ENCODE measurements at places on chromosomes 2 and 18. TPM values are rescaled to one million over a fixed set of nuclear protein-coding genes. Genes with fewer than 3 reads are reported as not detected.
A peak's percentile ranks its signal among the peaks of the same experiment; 100 is the strongest.

- H3K36me3 ChIP-seq, result no peaks in the 10 kb centered on the region
- no peak overlapping the region for H3K27ac ChIP-seq
- H3K27me3 ChIP-seq, result no peaks in the 10 kb centered on the region
- no peak overlapping the region for H3K4me3 ChIP-seq
- DNase-seq, result no peak
These were observed 104.9 kb upstream of the LYPD6 start for GRCh38 chr2:149225446-149225845.

- H3K27me3 ChIP-seq, result no peaks in the 10 kb centered on the region
- DNase-seq, result no peak
- H3K4me1 ChIP-seq, result no peaks in the 10 kb centered on the region
- H3K4me3 ChIP-seq, result no peak overlapping the region
These were observed 121.4 kb downstream of the ASXL3 start for GRCh38 chr18:33699372-33699771.

DNA sequence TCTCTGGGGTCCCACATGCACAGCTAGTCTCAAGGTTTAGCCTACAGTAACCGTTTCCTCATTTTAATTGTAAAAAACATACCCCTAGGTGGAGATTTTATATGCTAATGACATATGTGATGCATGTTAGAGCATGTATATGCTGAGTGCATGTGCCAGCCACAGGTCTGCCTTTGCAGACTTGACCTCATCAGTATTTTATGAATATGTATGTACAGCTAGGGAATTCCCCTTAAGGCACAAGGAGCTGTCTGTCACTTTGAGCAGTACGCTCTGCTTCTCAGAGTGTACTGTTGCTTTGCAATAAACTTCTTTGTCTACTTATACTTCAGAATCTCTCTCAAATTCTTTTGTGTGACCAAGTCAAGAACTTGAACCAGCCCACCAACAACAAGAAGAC, 131.2 kb upstream of the ERBB4 start:
- H3K36me3 ChIP-seq, result no peaks in the 10 kb centered on the region
- H3K4me3 ChIP-seq, result no peak overlapping the region
- H3K4me1 ChIP-seq, result no peaks in the 10 kb centered on the region
- DNase-seq, result no peak
- no peak overlapping the region for H3K27ac ChIP-seq

DNA sequence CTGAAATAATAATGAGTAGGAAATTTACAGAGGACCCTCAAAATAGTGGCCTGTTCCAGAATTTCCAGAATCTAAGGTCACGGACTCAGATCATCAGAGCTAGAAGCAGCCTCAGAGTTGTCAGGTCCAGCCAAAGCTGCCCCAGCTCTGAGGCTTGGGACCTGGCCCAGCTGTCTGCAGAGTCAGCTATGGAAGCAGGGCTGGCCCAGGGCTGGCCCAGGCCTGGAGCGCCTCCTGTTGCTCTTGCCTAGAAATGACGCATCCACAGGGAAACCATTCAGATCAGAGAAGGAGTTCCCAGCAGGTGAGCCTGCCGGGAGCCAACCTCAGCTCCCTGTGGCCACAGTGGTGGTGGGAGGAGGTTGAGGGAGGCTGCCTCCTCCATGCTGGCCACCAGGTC, 106.7 kb upstream of the ARL4C start:
- DNase-seq, result no peak
- H3K27ac ChIP-seq, result no peak overlapping the region
- H3K27me3 ChIP-seq, result no peaks in the 10 kb centered on the region
- no peaks in the 10 kb centered on the region for H3K4me1 ChIP-seq
- no peak overlapping the region for H3K4me3 ChIP-seq

DNA sequence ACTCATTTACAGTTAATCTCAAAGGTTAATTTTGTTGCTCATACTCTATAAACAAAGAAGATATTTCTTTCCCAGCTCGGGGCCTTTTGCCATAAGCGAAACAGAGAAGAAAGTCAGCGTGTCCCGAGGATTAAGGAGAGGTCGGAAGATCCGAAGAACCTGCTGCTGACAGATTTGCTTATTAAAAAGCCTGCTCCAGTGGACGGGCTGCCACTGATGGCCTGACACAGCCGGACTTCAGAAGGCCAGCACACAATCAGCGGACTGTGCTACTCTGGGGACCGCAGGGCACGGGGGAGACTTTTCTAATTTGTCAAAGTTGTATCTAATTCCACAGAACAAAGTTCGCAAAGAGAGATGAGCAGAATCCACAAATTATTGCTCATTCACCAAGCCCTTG, 315.4 kb downstream of the ETAA1 start:
- H3K36me3 ChIP-seq, result no peaks in the 10 kb centered on the region
- H3K4me1 ChIP-seq, result peaks cover 34% of the 10 kb centered on the region
- no peak overlapping the region for H3K4me3 ChIP-seq
- no peak for DNase-seq
- no peaks in the 10 kb centered on the region for H3K27me3 ChIP-seq
- H3K27ac ChIP-seq, result no peak overlapping the region

- no peaks in the 10 kb centered on the region for H3K27me3 ChIP-seq
- no peak overlapping the region for H3K4me3 ChIP-seq
- no peak for DNase-seq
- no peak overlapping the region for H3K27ac ChIP-seq
- no peaks in the 10 kb centered on the region for H3K4me1 ChIP-seq
These were observed 80.6 kb downstream of the TRABD2A start for GRCh38 chr2:84800194-84800805.

DNA sequence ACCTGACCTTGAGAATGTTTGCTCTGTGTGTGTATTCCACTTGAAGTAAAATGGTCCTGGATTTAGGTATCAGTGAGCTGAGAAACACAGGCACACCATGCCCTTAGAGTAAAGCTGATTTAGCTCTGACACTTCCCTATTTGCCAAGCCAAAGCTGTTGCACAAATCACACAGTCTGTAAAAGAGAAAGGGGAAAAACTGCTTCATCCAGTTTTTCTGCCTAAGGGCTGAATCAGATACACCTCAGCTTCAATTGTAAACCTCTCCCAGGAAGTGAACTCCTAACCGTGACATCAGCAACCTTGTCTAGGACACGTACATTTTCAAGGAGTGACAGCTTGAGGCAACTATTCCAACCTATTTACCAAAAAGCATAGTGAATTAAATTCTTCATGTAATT, 150.4 kb downstream of the NR4A2 start:
- DNase-seq, result peak; percentile 35
- no peaks in the 10 kb centered on the region for H3K27me3 ChIP-seq
- H3K27ac ChIP-seq, result peak overlapping the region; percentile 71
- peaks cover 3% of the 10 kb centered on the region for H3K4me1 ChIP-seq

DNA sequence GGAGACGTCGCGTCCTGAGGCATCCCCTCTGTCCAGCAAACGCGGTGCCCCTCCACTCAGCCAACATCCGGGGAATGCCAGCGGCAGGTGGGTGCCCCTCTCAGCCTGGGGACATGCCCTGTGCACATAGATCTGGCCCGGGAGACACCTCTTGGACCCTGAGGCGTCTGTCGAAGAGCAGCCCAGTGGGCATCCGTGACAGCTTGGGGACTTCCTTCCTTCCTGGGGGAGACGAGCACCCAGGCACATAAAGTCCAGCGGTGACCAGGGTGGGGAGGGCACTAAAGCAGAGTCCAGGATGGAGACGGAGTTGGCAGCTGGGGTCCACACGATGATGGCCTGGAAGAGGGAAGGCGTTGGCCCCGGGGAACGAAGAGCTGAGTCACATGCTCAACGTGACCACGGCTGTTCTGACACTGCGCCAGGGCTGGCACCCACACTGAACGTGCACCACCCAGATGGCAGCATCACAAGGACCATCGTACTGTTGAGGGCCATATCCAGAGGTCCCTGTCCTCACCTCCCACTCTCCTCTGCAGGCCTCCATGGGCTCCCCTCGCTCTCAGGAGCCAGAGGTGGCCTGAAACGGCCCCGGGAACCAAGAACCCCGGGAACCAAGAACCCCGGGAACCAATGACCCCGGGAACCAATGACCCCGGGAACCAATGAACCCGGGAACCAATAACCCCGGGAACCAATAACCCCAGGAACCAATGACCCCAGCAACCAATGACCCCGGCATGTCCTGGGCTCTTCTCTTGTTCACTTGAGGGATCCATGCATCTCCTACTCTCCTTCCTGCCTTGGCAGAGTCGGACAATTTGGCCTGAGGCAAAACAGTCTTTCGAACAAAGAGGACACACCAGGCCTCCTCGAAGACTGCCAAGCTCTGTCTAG, 22.6 kb downstream of the HDAC4 start:
- DNase-seq, result no peak
- H3K4me1 ChIP-seq, result peaks cover 17% of the 10 kb centered on the region
- no peak overlapping the region for H3K4me3 ChIP-seq
- no peak overlapping the region for H3K27ac ChIP-seq
- no peaks in the 10 kb centered on the region for H3K36me3 ChIP-seq
- no peaks in the 10 kb centered on the region for H3K27me3 ChIP-seq

DNA sequence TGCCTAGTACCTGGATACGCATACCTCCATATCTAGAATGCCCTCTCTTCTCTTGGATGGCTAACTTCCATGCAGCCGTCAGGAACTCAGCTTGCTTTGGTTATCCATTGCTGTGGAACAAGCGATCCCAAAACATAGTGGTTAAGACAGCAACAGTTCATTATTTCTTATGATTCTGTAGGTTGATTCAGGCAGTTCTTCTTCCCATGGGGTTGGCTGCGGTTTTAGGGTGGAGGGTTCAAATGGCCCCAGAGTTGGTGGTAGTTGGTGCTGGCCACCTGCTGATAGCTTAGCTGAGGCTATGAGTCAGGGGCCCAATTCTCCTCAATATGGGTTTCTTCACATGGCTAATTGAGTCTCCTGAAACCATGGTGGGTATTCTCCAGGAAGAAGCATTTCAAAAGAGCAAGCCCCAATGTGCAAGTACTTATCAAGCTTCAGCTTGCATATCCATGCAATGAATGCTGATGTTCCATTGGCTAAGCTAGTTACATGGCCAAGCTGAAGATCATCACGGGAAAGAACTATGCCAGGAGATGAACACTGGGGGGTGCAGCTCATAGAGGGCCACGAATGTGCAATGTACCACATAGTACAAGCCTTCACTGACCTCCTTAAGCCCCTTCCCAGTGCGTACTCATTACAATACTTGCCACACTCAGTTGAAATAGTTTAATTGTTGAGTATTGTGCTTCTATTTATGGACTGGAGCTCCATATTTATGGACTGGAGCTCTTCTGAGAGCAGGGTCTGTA, 10.0 kb upstream of the RHOB start:
- no peak overlapping the region for H3K27ac ChIP-seq
- no peak overlapping the region for H3K4me3 ChIP-seq
- H3K4me1 ChIP-seq, result peaks cover 12% of the 10 kb centered on the region
- H3K36me3 ChIP-seq, result no peaks in the 10 kb centered on the region
- H3K27me3 ChIP-seq, result no peaks in the 10 kb centered on the region

- peaks cover 4% of the 10 kb centered on the region for H3K4me1 ChIP-seq
- H3K4me3 ChIP-seq, result no peak overlapping the region
- DNase-seq, result peak; percentile 46
- no peak overlapping the region for H3K27ac ChIP-seq
- no peaks in the 10 kb centered on the region for H3K27me3 ChIP-seq
- H3K36me3 ChIP-seq, result no peaks in the 10 kb centered on the region
These were observed 28.6 kb upstream of the NEMP2 start for GRCh38 chr2:190563109-190563508.

GRCh38 chr2:173374634-173375033, 20.0 kb downstream of the CDCA7 start:
- no peak overlapping the region for H3K4me3 ChIP-seq
- no peaks in the 10 kb centered on the region for H3K27me3 ChIP-seq
- no peaks in the 10 kb centered on the region for H3K4me1 ChIP-seq
- no peaks in the 10 kb centered on the region for H3K36me3 ChIP-seq
- DNase-seq, result no peak
- no peak overlapping the region for H3K27ac ChIP-seq

DNA sequence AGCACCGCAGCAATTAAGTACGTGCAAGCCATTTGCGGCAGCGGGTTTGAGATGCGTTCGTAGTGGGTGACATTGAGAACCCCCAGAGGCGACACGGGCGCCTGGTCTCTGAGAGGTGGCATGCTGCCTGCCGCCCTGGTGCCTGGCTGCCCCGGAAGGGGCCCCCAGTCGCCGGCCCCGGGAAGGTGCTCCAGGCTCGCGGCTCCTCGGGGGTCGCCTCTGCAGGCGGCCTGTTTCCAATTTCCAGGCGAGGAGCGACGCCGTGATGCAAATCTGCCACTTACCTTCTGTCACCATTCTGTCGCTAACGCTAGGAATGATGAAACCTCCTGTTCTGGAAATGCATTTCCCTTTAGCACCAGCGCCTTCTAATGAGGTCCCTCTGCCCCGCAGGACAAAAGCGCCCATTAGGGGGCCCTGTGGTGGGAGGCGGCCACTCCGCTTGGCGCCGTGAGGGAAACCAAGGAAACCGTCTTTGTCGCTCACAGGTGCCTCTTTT, 13.0 kb downstream of the KIF5C start:
- H3K4me3 ChIP-seq, result peak overlapping the region; percentile 29
- H3K27me3 ChIP-seq, result no peaks in the 10 kb centered on the region
- peak; percentile 7 for DNase-seq
- H3K36me3 ChIP-seq, result no peaks in the 10 kb centered on the region

GRCh38 chr2:124832521-124832920, 807.4 kb downstream of the CNTNAP5 start:
- DNase-seq, result no peak
- no peaks in the 10 kb centered on the region for H3K36me3 ChIP-seq
- no peak overlapping the region for H3K4me3 ChIP-seq
- no peaks in the 10 kb centered on the region for H3K4me1 ChIP-seq
- H3K27ac ChIP-seq, result no peak overlapping the region

GRCh38 chr18:25724121-25724520, 366.3 kb downstream of the SS18 start:
- H3K27me3 ChIP-seq, result no peaks in the 10 kb centered on the region
- H3K4me3 ChIP-seq, result no peak overlapping the region
- no peaks in the 10 kb centered on the region for H3K4me1 ChIP-seq
- no peak for DNase-seq
- no peaks in the 10 kb centered on the region for H3K36me3 ChIP-seq

- no peaks in the 10 kb centered on the region for H3K27me3 ChIP-seq
- H3K4me3 ChIP-seq, result no peak overlapping the region
- H3K27ac ChIP-seq, result peak overlapping the region; percentile 69
- H3K36me3 ChIP-seq, result no peaks in the 10 kb centered on the region
- H3K4me1 ChIP-seq, result peaks cover 51% of the 10 kb centered on the region
These were observed 287.9 kb downstream of the PTPRM start for GRCh38 chr18:7855028-7855427.

- H3K4me3 ChIP-seq, result no peak overlapping the region
- DNase-seq, result no peak
- no peaks in the 10 kb centered on the region for H3K36me3 ChIP-seq
- no peak overlapping the region for H3K27ac ChIP-seq
- H3K27me3 ChIP-seq, result no peaks in the 10 kb centered on the region
These were observed 1.6 kb upstream of the PLA2R1 start for GRCh38 chr2:160063879-160064612.

GRCh38 chr18:22173928-22174301, 4.5 kb downstream of the GATA6 start:
- peak overlapping the region; percentile 73 for H3K27ac ChIP-seq
- H3K4me1 ChIP-seq, result peaks cover 16% of the 10 kb centered on the region
- no peaks in the 10 kb centered on the region for H3K36me3 ChIP-seq
- no peaks in the 10 kb centered on the region for H3K27me3 ChIP-seq
- no peak overlapping the region for H3K4me3 ChIP-seq
- no peak for DNase-seq

The ARHGEF33 gene
- 1.7 TPM for total RNA-seq

The DYNAP gene
- total RNA-seq, result not detected

The GREB1 gene
- 0.94 TPM for total RNA-seq

The MOGAT1 gene
- not detected for total RNA-seq

The RFX8 gene
- total RNA-seq, result not detected

The LIPG gene
- 981 TPM for total RNA-seq

The VWC2L gene
- not detected for total RNA-seq

The PSMA8 gene
- 0.40 TPM for total RNA-seq

The CAD gene
- total RNA-seq, result 29.1 TPM

The KHK gene
- 0.44 TPM for total RNA-seq

The ARHGAP28 gene
- total RNA-seq, result 2.8 TPM

The ANKRD30B gene
- not detected for total RNA-seq

The CRYGC gene
- not detected for total RNA-seq

The STON1 gene
- 18.4 TPM for total RNA-seq

The IL1R1 gene
- total RNA-seq, result 93.5 TPM

The PLEK gene
- total RNA-seq, result 3.4 TPM

The KANSL3 gene
- 46.2 TPM for total RNA-seq

All from thyroid gland (tissue), 4 donors.